ENCODE measurements at places on chromosomes 5 and 9.
A peak's percentile ranks its signal among the peaks of the same experiment; 100 is the strongest.

- DNase-seq, result no peak
Observed at GRCh38 chr5:166551384-166551783, 1740.1 kb upstream of the WWC1 start.

- no peak for DNase-seq
Observed at GRCh38 chr9:96331236-96331947, 29.4 kb upstream of the HSD17B3 start.

DNA sequence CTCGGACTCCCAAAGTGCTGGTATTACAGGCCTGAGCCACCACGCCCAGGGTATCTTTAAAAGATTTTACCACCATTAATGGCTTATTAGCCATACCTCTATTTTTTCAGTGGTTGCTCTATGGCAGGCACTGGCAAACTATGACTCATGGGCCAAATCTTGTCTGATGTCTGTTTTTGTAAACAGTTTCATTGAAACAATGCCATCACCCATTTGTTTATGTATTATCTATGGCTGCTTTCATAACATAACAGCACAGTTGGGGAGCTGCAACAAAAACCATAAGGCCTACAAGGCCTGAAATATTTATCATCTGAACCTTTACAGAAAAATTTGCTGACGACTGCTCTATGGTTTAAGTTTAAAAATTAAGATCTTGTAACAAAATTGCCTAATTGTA is 66.8 kb downstream of the SLC38A9 start:
- DNase-seq, result no peak

DNA sequence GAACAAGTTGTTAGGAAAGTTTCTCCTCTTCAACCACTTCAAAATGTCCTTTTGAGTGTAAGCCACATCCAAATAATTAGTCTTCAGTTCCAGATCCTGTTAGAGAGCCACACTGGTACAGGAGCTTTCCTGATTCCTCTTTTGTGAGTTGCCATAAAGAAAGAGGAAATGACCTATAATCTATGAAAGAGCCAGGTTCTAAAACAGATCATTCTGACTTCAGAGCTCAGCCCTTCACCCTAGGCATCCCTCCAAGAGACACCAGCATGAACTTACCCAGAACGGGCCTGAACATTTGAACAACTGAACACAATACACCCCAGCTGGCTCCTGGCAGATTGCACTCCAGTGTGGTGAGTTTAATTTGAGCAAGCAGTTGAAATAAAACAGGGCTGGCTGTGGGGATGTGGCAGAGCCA is 25.7 kb downstream of the SLC1A1 start:
- no peak for DNase-seq

- no peak for DNase-seq
Observed at GRCh38 chr5:60883229-60883628, 39.2 kb upstream of the ELOVL7 start.

GRCh38 chr5:149141224-149141956 is at the start of gene ABLIM3:
ABLIM3 (plus strand) TSS chr5:149141493; CDS start chr5:149142096, 603 bp downstream.
- DNase-seq, result peak; percentile 23

GRCh38 chr5:158456756-158457155 is 597.8 kb upstream of the CLINT1 start:
- no peak for DNase-seq

DNA sequence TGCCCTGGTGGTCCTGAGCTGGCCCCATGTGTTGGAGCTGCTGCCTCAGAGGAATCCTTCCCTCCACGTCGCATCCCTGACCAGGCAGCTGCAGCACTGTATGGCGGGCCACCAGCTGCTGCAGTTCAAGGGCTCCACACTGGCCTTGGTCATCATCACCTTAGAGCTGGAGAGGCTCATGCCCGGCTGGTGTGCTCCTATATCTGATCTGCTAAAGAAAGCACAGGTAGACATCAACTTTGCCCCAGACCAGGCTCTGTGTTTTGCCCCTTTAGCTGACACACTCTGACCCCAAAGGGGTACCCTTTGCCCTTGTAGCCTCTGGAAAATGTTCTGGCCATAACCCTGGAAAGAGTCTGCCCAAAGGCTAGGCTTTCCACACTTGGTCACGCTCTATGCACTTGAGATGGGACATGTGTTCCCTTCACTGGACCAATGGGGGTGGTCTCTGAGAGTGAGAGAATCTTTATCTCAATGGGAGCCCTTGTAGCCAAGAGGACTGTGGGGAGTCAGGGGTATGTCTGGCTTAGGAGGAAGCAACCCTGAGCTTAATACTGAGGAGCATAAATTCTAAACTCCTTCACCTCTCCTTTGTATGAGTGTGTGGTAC is 4.8 kb downstream of the CCNI2 start:
- no peak for DNase-seq

- no peak for DNase-seq
Observed at GRCh38 chr5:33808699-33809098, 83.1 kb downstream of the ADAMTS12 start.

DNA sequence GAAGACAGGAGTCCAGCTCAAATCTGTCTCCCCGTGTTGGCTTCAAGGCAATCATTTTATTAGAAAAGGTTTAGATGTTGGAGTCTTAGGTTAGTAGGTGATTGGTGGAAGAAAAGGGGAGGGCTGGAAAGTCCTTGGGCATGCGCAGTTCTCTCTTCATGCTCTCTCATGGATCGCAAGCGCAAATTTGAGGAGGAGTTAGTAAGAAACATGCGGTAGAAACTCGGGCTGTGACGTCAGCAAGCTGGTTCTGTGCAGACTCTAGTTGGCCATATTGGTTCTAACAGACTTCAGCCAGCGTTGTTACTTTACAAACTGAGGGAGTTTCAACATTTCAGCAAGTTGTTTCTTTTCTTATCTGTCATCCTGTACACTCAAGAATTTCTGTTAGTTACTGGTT is 392.2 kb downstream of the CDK5RAP2 start:
- DNase-seq, result no peak

- no peak for DNase-seq
Observed at GRCh38 chr5:15516486-15516885, 16.5 kb downstream of the FBXL7 start.

- DNase-seq, result no peak
Observed at GRCh38 chr5:172911976-172912375, 47.2 kb upstream of the RPL26L1 start.

GRCh38 chr5:95609711-95610110 is 10.2 kb upstream of the GPR150 start:
- DNase-seq, result no peak

DNA sequence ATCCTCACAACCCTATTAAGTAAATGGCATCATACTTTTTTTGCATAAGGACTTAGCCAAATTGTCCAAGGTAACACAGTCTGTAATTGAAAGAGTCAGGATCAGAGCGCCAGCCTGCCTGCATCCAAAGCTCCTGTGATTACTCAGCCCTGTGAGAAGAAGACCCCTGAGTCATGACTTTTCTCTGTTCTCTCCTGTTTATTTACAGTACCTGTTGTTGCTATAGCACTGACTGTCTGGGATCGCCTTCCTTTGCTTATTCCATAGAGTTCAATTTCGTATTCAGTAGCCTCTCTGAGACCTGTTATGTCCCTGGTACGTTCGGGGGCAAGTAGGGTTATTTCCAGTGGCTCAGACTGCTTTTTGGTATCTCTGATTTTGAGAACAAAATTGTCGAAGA is 71.8 kb downstream of the TNC start:
- no peak for DNase-seq

GRCh38 chr5:132456296-132456986 is 34.1 kb downstream of the IRF1 start:
- DNase-seq, result no peak

GRCh38 chr5:41875121-41875520 is 4.9 kb upstream of the OXCT1 start:
- no peak for DNase-seq

DNA sequence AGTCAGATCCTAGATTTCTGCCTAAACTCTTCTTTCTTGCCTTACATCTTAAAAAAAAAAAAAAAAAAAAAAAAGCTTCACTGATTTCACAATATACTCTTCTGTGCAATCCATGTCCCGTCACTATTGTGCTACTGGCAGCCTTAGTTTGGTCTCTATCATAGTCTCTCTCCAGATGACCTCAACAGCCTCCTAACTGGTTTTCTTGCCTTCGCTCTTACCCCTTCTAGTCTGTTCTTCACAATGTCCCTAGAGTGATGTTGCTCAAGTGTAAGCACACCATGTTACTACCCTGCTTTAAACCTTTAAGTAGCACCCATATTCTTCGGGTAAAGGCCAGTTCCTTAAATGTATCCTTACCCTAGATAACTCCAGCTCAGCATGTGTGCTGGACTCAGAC is 25.8 kb downstream of the CD180 start:
- DNase-seq, result no peak

DNA sequence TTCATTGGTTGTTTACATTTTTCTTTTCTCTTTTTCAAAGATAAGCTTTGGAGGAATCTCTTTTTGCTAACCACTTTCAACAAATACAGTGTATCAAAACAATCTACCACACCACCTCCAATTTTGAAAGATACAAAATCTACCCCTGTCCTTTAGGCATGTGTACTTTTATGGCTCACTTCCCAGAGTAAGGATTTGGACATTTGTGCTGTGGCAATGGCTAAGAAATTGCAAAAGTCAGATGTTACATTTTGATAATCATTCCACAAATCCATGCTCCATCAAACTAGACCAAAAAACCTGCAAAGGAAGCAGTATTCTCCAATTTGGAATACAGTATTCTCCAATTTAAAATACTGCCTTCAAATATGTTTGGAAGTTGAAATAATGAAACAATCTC is 204.9 kb downstream of the MCTP1 start:
- no peak for DNase-seq

DNA sequence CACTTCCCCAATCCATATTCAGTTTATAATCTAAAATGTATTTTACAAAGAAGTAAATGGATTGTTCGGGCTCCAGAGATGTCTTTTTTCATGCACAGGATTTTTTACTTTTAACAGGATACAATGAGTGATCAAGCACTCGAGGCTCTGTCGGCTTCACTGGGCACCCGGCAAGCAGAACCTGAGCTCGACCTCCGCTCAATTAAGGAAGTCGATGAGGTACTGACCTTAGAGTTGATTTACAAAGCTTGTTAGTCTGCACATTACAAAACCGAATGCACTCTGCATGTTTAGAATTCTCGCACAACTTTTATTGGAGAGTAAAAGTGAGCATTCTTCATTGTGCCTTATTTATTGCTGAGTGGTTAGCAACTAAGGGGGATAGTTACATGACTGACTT is 65.2 kb downstream of the ERAP1 start:
- DNase-seq, result no peak

GRCh38 chr5:100472091-100472490 is 63.1 kb upstream of the FAM174A start:
- DNase-seq, result no peak

- DNase-seq, result no peak
Observed at GRCh38 chr9:16134351-16134750, 581.5 kb downstream of the CCDC171 start.

DNA sequence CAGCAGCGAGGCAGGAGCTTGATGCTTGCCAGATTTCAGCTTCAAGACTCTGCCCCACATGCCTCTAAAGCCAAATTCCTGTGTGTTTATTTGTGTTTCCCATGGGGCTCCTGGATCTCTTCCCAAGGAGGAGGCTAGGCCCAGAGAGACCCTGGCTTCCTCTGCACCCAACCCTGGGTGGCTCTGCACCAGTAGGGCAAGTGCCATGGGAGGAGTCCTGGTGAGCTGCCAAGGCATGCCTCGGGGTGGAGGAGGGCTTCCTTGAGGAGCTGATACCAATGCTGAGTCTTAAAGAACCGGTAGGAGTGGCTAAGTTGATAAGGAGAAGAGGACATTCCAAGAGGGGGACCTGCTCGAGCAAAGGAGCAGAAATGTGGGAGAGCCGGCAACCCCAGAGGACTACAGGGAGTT is 6.8 kb upstream of the TIFAB start:
- DNase-seq, result no peak

GRCh38 chr9:33884856-33885701 is 68.1 kb downstream of the UBE2R2 start:
- no peak for DNase-seq

GRCh38 chr5:67879620-67880510 is 335.7 kb upstream of the PIK3R1 start:
- no peak for DNase-seq

DNA sequence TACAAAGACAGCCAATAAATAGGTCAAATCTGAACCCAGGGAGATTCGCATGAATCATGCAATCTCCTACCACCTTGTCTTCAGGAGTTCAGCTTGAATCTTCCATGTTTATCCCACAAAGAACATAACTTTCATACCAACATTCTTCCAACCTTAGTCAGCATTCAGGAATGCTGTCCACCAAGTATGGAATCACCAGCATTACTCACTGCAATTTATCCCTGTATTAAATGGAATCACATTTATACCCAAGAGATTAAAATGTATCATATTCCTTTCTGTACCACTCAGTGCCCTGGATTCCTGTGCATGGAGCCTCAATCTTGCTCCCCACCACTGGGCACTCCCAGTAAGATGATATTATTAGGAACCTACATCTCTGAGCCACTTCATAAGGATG is 162.6 kb downstream of the GLIS3 start:
- no peak for DNase-seq

- DNase-seq, result no peak
Observed at GRCh38 chr9:3371842-3372241, 154.0 kb downstream of the RFX3 start.

DNA sequence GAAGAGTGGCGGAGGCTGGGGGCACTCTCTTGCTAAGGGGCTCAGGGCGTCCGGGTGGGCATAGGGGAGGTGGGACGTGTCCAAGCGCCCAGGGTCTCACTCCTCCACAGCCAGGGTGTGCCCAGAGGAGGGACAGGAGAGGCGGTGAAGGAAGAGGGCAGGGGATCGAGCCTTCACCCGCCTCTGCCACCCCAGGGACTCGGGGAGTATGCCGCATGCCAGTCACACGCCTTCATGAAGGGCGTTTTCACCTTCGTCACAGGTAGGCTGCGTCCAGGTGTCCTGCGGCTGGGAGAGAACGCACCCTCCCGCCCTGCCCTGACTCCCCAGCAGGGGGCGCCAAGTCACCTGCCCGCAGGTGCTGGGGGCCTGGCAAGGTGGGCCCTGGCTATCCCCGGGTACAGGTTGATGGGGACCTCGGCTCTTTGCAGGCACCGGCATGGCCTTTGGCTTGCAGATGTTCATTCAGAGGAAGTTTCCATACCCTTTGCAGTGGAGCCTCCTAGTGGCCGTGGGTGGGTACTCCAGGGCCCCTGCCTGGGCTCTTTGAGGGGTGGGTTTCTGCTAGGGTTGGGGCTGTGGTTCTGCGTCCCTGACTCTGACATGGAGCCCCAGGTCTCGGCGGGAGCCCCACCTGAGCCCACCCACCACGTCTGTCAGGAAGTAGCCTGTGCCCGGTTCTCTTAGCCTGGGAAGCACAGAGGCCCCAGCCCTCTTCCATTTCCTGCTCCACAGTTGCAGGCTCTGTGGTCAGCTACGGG is 552 bp downstream of the TMEM141 start:
- peak; percentile 39 for DNase-seq

GRCh38 chr9:126432659-126433058 is 106.0 kb downstream of the MVB12B start:
- DNase-seq, result no peak

GRCh38 chr9:13110766-13111417 is 168.6 kb downstream of the MPDZ start:
- no peak for DNase-seq

GRCh38 chr9:38318759-38319495 is 73.6 kb upstream of the ALDH1B1 start:
- no peak for DNase-seq

Data from stimulated activated CD8-positive, alpha-beta memory T cell treated with anti-CD3 and anti-CD28 coated beads, Interleukin-15, amount 100 ng/mL, for 1 hour (primary cell).